ENCODE measurements at places on chromosomes 16 and 17. TPM values are rescaled to one million over a fixed set of nuclear protein-coding genes. Genes with fewer than 3 reads are reported as not detected.

GRCh38 chr16:7508656-7509055 is 176.0 kb downstream of the RBFOX1 start:
- no peaks in the 10 kb centered on the region for H3K27me3 ChIP-seq
- no peak for DNase-seq
- H3K27ac ChIP-seq = no peak overlapping the region
- no peaks in the 10 kb centered on the region for H3K4me1 ChIP-seq
- H3K36me3 ChIP-seq = no peaks in the 10 kb centered on the region

GRCh38 chr17:40122999-40123810 is 1.4 kb downstream of the MSL1 start:
- peaks cover 5% of the 10 kb centered on the region for H3K36me3 ChIP-seq
- DNase-seq = peak; percentile 59
- peak overlapping the region; percentile 83 for H3K4me3 ChIP-seq
- H3K27ac ChIP-seq = peak overlapping the region; percentile 89

OTOP3 gene
- 6.4 TPM for polyA plus RNA-seq

GRCh38 chr17:67051155-67051538 is 6.8 kb downstream of the CACNG1 start:
- no peak overlapping the region for H3K4me3 ChIP-seq
- no peaks in the 10 kb centered on the region for H3K27me3 ChIP-seq
- H3K4me1 ChIP-seq = no peaks in the 10 kb centered on the region
- no peaks in the 10 kb centered on the region for H3K36me3 ChIP-seq
- H3K27ac ChIP-seq = no peak overlapping the region
- DNase-seq = no peak

ZG16 gene
- polyA plus RNA-seq = 186 TPM
